Tibial nerve (tissue), 4 donors: ENCODE measurements at places on chromosomes 12 and 14. TPM values are rescaled to one million over a fixed set of nuclear protein-coding genes. Genes with fewer than 3 reads are reported as not detected.

The FERMT2 gene
- total RNA-seq, result 116 TPM

The CNTN1 gene
- 27.3 TPM for total RNA-seq

The TBX3 gene
- total RNA-seq, result 11.1 TPM

The TMBIM4 gene
- 101 TPM for total RNA-seq

The FAM186B gene
- 0.44 TPM for total RNA-seq

DNA sequence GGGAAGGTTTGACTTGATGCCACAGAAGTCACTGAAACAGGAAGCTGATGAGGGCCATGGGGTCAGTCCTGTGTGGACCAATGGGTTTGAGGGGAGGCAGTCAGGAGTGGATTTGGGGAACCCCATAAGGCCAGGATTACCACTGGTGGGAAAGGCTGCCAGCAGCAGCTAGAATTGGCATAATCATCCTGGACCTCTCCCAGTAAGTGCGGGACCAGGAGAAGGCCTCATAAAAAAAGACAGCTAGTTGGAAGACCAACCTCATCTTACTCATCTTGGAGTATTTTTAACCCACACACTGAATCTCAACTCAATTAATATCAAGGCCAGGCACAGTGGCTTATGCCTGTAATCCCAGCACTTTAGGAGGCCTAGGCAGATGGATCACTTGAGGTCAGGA lies 22.7 kb downstream of the TBX3 start:
- no peaks in the 10 kb centered on the region for H3K4me1 ChIP-seq
- H3K27ac ChIP-seq, result no peak overlapping the region
- no peak overlapping the region for H3K4me3 ChIP-seq

- no peaks in the 10 kb centered on the region for H3K36me3 ChIP-seq
- H3K4me1 ChIP-seq, result peaks cover 13% of the 10 kb centered on the region
- no peaks in the 10 kb centered on the region for H3K27me3 ChIP-seq
- H3K4me3 ChIP-seq, result peak overlapping the region; percentile 84
- peak; percentile 60 for DNase-seq
These were observed 396 bp downstream of the FERMT2 start for GRCh38 chr14:52950410-52950897.

- H3K27me3 ChIP-seq, result no peaks in the 10 kb centered on the region
- H3K4me3 ChIP-seq, result no peak overlapping the region
- no peaks in the 10 kb centered on the region for H3K36me3 ChIP-seq
- no peak for DNase-seq
These were observed 86.2 kb upstream of the CSRP2 start for GRCh38 chr12:76964784-76965571.

- no peaks in the 10 kb centered on the region for H3K4me1 ChIP-seq
- H3K27me3 ChIP-seq, result no peaks in the 10 kb centered on the region
- H3K27ac ChIP-seq, result peak within 1 kb of the TSS; percentile 87
- peak within 1 kb of the TSS; percentile 62 for H3K4me3 ChIP-seq
- no peaks in the 10 kb centered on the region for H3K36me3 ChIP-seq
These were observed at the start of gene POLE2 for GRCh38 chr14:49687942-49688700. Gene POLE2 (minus strand): TSS chr14:49688214. CDS start chr14:49688203, 11 bp downstream.

DNA sequence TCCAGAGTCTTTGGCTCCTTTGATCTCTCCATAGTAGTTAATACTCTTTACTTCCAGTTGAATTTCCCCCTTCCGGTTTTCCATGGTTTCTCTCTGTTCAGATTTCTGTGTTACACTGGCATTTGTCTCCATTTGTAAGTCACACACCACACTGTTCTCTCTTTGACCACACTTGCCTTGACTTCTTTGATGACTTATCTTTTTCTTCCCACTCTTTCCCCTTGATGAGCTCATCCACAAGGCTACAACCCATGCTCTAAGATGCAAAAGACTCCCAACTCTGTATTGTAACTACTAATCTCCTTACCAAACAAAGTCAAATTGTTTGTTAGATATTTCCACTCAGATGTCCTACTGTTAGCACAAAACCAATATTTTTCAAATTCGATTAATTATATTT lies 242.7 kb upstream of the E2F7 start:
- DNase-seq, result no peak
- no peaks in the 10 kb centered on the region for H3K4me1 ChIP-seq
- no peak overlapping the region for H3K27ac ChIP-seq
- H3K27me3 ChIP-seq, result no peaks in the 10 kb centered on the region

DNA sequence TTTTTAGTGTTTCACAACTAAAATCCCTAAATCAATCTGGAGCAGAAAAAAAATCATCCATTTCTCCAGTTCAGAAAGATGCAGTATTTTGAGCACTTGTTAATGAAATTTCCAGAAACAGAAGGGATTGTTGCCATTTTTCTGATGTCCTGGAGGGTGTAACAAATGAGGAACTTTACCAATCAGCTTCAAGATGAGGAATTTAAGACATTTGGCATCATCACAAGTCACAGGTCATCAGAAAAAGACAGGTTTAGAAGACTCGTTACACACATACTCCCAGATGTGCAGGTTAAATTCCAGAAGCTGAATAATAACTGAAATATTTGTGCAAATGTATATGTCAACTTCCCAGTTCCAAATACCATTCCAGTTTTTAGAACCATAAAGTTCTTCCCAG lies 482 bp upstream of the PSMC1 start:
- peak overlapping the region; percentile 83 for H3K27ac ChIP-seq
- H3K27me3 ChIP-seq, result no peaks in the 10 kb centered on the region
- no peak for DNase-seq
- H3K36me3 ChIP-seq, result no peaks in the 10 kb centered on the region

- DNase-seq, result no peak
- H3K4me1 ChIP-seq, result peaks cover 6% of the 10 kb centered on the region
- H3K27me3 ChIP-seq, result no peaks in the 10 kb centered on the region
- peak overlapping the region; percentile 30 for H3K27ac ChIP-seq
- H3K4me3 ChIP-seq, result no peak overlapping the region
- H3K36me3 ChIP-seq, result peaks cover 16% of the 10 kb centered on the region
These were observed 42.7 kb downstream of the TMBIM6 start for GRCh38 chr12:49783917-49784676.

GRCh38 chr12:79674629-79675028 lies 16.1 kb downstream of the PAWR start:
- no peaks in the 10 kb centered on the region for H3K27me3 ChIP-seq
- no peak overlapping the region for H3K4me3 ChIP-seq
- no peaks in the 10 kb centered on the region for H3K4me1 ChIP-seq

DNA sequence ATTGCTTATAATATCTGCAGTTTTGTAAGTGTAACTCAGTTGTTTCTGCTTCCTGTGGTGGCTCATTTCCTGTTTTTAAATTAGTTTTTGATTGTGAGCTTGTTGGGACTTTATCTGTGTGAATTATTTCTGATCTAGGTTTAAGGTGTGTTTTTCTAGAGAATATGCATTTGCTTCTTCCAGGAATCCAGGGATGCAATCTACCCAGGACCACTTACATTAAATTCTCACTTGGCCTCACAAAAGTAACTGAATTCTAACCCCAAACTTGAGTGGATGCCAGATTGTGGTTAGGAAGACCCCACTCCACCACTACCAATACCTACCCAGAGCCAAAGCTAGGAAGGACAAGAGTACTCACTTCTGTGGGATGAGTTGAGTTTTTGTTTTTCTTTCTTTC lies 11.9 kb downstream of the STYX start:
- H3K4me3 ChIP-seq, result no peak overlapping the region
- H3K27me3 ChIP-seq, result no peaks in the 10 kb centered on the region
- DNase-seq, result no peak
- H3K36me3 ChIP-seq, result no peaks in the 10 kb centered on the region
- H3K27ac ChIP-seq, result peak overlapping the region; percentile 49
- H3K4me1 ChIP-seq, result no peaks in the 10 kb centered on the region

GRCh38 chr12:116773276-116773731 lies 35.2 kb downstream of the RNFT2 start:
- no peaks in the 10 kb centered on the region for H3K4me1 ChIP-seq
- no peaks in the 10 kb centered on the region for H3K36me3 ChIP-seq
- H3K27ac ChIP-seq, result no peak overlapping the region
- no peak for DNase-seq
- no peaks in the 10 kb centered on the region for H3K27me3 ChIP-seq

DNA sequence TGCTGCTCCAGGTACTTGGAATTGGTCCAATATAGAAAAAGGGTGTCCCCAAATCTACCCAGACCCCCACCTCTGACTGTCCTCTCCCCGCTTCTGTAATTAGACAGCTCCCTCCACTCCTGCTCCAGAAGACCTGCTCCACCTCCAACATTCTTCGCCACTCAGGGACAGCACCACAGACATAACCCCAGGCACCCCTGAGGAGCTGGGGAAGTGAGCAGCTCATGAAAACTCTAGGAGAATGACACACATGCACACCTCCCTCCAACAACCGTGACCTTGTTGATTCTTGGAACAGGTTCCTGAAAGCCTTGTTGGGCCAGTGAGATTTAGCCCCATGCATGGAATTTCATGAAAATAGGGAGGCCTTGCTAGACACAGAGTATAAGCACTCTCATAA lies 8.2 kb downstream of the KRT4 start:
- no peaks in the 10 kb centered on the region for H3K4me1 ChIP-seq
- H3K4me3 ChIP-seq, result no peak overlapping the region
- H3K27ac ChIP-seq, result no peak overlapping the region
- H3K36me3 ChIP-seq, result no peaks in the 10 kb centered on the region

DNA sequence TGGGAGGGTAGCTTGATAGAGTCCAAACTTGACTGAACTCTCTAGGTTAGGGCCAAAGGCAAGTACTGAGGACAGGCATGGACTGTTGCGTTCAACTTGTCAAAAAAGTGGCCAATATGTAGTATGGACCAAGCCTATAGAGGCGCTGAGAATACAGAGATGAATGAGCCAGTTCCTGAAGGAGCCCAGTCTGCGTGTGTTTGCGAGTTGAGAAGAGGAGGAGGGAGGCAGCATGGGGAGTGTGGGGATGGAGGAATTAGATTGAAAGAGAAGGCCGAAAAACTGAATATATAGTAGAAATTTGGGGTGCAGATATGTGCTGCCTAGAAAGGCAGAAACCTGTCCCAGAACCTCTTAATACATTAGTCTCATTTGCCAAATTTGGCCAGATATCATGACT lies 412.4 kb downstream of the PCNX1 start:
- no peaks in the 10 kb centered on the region for H3K27me3 ChIP-seq
- peak overlapping the region; percentile 99 for H3K27ac ChIP-seq
- no peaks in the 10 kb centered on the region for H3K36me3 ChIP-seq
- no peak for DNase-seq

GRCh38 chr14:94342334-94342934 lies 19.3 kb upstream of the SERPINA6 start:
- H3K27ac ChIP-seq, result no peak overlapping the region
- no peaks in the 10 kb centered on the region for H3K4me1 ChIP-seq
- no peaks in the 10 kb centered on the region for H3K36me3 ChIP-seq
- no peak overlapping the region for H3K4me3 ChIP-seq
- DNase-seq, result peak; percentile 92

DNA sequence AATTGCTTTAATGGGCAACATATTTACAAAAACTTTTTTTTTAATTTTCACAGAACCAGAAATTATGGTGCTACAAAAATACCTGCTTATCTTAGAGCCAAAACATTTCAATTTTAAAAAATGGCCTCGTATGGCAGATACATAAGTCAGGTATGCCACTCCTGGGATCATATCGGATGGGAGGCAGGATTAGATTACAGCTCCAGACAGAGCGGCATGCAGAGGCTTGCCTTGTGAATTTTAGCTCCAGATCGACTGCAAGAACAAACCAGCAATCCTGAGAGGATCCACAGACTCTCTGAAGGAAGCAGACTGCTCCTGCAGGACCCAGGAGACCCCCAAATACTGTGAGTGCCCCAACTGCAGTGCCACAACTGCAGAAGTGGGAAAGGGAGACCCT lies 169.3 kb upstream of the AMIGO2 start:
- no peaks in the 10 kb centered on the region for H3K4me1 ChIP-seq
- H3K27me3 ChIP-seq, result no peaks in the 10 kb centered on the region
